G401 (cell line): ENCODE measurements at places on chromosomes 11 and 22. TPM values are rescaled to one million over a fixed set of nuclear protein-coding genes. Genes with fewer than 3 reads are reported as not detected.

ELF5 gene
- not detected in 2 replicates for total RNA-seq

GRCh38 chr11:78190871-78191538, 2.3 kb downstream of the USP35 start:
- DNase-seq, result no peak

GRCh38 chr11:17580271-17580670, 33.2 kb downstream of the OTOG start:
- no peak for DNase-seq

DNA sequence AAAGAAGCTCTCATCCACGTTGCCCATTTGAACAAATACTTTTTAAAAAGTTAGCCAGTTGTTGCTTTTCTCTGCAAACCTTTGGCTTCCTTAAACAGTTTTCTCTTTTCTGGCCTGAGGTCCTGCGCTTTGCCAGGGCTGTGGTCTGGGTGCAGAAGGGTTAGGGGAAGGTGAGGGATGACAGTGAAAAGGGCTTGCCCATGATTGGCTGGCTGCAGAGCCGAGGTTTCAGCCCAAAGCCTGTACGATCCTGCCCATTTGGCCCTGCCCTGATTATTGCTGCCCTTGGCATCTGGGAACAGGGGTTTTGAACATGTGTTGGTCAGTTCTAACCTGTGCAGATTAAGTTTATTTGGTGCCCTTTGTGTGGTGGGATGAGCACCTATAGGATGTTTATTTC, 1.5 kb downstream of the INCENP start:
- no peak for DNase-seq

DNA sequence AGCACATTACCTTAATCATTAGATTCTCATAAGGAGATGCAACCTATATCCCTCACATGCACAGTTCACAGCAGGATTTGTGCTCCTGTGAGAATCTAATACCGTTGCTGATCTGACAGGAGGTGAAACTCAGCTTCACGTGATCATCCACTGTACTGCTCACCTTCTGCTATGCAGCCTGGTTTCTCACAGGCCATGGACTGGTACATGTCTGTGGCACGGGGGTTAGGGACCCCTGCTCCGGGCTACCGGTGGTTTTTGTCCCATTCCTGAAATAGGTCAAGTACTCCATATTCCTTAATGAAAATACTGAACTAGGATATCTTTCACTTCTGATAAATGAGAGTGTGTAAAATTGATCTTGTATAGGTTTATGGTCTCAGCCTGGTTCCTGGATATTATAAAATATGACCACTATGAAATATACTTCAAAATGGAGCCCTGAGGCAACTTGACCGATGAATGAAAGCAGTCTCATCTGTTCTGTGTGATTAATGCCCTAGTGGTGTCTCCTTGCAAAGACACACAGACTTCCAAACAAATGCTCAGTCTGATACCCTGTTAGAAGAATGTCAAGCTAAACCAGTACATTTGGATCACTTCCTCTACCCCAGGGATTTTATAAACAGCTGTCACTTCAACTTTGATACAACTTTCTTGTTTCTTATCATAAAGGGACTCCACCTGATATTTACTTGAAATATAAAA, 492.9 kb upstream of the ANO3 start:
- DNase-seq, result no peak

OR51B2 gene
- not detected in 2 replicates for total RNA-seq

DNA sequence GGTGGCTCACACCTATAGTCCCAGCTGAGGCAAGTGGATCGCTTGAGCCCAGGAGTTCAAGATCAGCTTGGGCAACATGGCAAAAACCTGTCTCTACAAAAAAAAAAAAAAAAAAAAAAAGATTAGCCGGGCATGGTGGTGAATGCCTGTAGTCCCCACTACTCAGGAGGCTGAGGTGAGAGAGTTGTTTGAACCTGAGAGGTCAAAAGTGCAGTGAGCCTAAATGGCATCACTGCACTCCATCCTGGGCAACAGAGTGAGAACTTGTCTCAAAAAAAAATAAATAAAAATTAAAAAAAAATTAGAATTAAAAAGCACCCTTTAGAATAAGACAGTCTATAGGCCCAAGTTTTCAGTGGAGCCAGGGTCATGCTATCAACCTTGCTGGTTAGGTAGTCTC, 95.5 kb downstream of the PDHX start:
- no peak for DNase-seq

- no peak for DNase-seq
Measured at GRCh38 chr11:64103277-64103985, 62.5 kb downstream of the MACROD1 start.

DNA sequence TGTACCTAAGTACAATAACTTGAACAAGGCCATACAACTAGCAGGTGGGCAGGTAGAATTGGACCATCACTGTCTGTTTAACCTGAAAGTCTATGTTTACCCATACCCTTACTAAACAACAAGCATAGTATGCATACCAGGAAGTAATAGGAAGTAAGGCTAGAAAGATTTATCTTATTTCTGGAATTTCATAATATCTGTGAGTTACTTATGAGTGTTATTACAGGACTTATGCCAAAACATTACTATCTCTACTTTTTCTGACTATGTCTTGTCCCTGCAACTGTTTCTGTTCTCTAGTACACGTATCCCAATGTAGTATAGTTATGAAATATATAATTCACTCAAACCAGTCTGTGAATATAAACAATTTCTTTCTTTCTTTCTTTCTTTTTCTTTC, 1400.8 kb upstream of the TENM4 start:
- DNase-seq, result no peak

GRCh38 chr11:103257360-103257759, 148.1 kb downstream of the DYNC2H1 start:
- DNase-seq, result peak; percentile 17

SF3B2 gene
- 264 TPM in 2 replicates for total RNA-seq

OR2AG2 gene
- total RNA-seq, result not detected in 2 replicates

DNA sequence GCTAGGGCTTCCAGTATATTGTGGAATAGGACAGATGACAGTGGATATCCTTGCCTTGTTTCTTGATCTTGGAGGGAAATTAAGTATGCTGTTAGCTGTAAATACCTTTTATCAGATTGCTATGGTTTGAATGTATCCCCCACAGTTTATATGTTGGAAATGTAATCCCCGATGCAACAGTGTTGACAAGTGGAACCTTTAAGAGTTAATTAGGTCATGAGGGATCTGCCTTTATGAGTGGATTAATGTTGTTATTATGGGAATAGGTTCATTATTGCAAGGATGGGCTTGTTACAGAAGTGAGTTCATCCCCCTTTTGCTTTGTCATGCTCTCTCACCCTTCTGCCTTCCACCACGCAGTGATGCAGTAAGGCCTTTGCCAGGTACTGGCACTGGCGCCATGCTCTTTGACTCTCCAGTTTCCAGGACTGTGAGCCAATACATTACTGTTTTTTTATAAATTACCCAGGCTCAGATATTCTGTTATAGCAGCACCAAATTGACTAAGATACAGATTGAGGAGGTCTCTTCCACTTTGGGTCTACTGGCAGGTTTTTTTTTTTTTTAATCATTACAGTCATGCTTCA, 16.4 kb downstream of the CABIN1 start:
- no peak for DNase-seq

DNA sequence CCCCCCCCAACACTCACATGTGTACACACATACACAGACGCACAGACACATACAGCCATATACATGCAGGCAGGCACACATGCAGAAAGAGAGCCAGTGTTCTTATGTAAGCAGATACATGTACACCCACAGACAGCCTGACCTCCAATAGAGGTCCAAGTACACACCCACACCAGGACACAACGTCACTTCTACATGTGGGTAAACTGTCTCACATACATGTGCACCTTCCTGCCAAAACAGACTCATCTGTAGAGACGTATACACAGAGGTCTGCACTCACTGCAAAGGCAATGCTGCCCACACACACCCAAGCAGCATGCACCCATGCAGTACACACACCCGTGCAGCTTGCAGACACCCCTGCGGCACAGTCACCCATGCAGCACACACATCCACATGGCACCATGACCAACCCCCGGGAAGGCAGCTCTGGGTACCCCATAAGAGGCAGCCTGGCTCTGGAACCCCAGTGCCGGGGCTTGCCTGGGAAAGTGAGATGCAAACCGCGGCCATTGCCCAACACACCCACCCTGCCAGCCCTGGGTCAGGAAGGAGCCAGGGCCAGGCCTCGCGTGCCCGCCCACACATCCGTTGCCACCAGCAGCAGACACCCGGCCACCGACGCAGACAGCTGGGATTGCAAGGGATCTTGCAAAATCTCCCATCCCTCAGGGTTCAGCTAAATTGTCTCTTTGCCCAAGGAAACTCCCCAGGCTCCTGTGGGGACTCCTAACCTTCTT, 10.1 kb downstream of the CASTOR1 start:
- no peak for DNase-seq

GRCh38 chr22:48536541-48537342, 1290.9 kb downstream of the BRD1 start:
- peak; percentile 90 for DNase-seq

GLYAT gene
- not detected in 2 replicates for total RNA-seq

GRCh38 chr11:119380160-119380826, 1.2 kb downstream of the USP2 start:
- DNase-seq, result no peak

GRCh38 chr11:75615751-75616150, 53.1 kb downstream of the MAP6 start:
- DNase-seq, result no peak

FAM227A gene
- 0.37 and 0.41 TPM in 2 replicates for total RNA-seq

RFPL2 gene
- 0.85 and 1.8 TPM in 2 replicates for total RNA-seq

DNA sequence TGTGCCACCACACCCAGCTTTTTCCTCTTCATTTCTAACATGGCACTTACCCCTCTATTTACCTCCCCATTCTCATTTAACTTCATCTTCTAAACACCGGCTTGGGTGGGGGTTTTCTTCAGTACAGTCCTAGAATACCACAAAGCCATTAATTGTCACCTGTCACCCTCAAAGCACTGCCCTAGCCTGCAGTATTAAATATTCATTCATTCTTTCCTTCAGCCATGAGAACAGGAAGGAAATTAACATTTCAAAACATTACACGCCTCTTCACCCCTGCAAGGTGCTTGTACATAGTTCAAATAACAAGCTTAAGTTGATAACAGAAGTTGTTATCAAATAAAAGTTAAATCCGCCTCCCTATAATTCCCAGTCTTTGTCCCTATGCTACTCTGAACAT, 10.7 kb upstream of the VPS37C start:
- no peak for DNase-seq

DNA sequence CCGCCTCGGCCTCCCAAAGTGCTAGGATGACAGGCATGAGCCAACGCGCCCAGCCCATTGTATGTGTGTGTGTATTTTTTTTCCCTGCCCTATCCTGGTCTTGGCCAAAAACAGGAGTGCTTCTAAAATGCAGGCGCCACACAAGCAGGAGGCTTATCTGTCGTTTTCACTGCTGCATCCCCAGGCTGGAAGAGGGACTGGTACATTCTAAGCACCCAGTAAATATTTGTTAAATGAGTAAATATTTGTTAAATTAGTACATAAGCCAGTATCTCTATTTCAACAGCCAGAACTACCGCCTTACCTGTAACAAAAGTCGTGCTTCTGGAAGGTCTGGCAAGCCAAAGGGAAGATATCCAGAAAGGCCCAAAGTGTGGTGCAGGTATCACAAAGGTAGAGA, 24.9 kb downstream of the ASCC2 start:
- DNase-seq, result no peak

FREY1 gene
- total RNA-seq, result 0.24 TPM in 1 of 2 replicates, not detected in the other

GRCh38 chr11:116037861-116038260, 533.6 kb upstream of the CADM1 start:
- no peak for DNase-seq

DNA sequence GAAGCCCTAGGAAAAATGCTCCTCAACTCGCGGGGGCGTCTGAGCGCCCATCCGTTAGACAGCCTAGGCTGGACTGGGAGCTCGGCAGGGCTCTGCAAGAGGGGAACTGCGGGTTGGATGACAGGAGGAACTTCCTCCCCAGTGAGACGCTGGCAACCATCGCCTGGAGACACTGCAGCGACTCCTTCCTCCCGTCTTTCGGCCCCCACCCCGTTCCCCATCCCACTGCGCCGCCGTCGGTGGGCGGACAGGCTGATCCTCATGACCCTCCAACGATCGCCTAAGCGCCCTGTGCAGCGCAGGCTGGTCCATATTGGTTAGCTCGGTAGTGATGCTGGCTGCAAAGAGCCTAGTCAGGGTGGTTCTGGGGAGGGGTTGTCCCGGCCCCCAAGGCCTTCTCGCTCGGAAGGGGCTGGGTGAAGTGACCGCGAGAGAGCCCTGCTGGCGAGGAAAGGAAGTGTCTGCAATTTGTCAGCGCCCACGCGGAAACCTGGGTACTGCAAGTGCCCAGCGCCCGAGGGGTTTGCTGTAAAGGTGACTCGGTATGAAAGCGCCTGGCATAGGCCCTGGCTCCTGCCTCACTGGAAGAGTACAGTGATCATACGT, 638 bp downstream of the NRGN start:
- no peak for DNase-seq

DNA sequence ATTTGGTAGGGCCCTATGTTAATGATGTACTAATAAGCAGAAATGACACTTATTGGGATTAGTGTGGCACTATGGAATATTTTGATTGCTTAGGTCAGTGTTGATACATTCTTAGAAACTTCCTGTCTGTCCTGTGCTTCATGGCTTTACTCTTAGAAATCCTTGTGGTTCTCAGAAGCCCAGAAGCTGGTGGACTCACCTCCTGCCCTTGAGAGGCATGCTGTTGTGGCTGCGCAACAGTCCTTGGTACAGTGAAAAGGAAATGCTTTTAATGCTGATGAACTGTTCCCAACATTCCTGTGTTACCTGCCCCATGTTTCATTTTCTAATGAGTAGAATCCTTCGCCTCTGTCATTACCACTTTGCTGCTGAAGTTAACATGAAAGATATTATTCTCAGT, 52.4 kb upstream of the MYO18B start:
- no peak for DNase-seq
